ENCODE measurements at places on chromosomes 2 and 18.

DNA sequence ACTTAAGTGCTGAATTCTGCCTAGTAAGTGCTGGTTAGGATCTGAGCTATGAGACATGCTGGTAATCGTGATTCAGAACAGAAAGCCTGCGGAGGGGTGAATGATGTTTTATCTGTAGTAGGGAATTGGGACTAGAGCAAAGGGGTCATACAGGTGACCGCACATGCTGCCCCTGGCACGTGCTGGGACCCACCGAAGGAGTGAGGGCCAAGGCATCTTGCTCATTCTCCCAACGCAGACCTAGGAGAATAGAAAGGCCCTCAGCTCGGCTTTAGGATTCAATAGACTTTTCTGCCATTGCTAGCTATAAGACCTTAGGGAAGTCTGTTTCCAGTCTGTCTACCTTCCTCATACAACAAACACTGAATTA is 8.8 kb upstream of the SMAD7 start:
- no peak for DNase-seq

GRCh38 chr2:60054571-60055340 is 498.7 kb downstream of the BCL11A start:
- no peak for DNase-seq

- DNase-seq: no peak
These were observed 14.1 kb downstream of the MERTK start for GRCh38 chr2:111912547-111912946.

DNA sequence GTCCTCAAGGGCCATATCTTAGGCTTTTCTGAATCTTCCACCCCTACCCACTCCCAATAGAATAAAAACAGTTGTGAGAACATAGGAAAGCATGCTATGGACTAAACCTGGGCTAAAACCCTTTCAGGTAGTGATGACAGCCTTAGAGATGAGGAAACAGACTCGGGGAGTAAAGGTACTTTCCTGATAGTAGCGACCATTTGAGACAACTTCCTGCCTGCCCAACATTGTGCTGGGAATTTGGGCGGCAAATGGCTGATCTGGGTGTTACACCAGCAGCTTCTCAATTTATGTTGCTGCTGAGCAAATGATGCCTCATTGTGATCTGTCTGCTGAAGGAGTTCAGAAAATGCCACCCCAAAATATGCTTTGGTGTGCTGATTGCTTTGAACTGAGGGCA is 66.6 kb downstream of the TMEM17 start:
- no peak for DNase-seq

DNA sequence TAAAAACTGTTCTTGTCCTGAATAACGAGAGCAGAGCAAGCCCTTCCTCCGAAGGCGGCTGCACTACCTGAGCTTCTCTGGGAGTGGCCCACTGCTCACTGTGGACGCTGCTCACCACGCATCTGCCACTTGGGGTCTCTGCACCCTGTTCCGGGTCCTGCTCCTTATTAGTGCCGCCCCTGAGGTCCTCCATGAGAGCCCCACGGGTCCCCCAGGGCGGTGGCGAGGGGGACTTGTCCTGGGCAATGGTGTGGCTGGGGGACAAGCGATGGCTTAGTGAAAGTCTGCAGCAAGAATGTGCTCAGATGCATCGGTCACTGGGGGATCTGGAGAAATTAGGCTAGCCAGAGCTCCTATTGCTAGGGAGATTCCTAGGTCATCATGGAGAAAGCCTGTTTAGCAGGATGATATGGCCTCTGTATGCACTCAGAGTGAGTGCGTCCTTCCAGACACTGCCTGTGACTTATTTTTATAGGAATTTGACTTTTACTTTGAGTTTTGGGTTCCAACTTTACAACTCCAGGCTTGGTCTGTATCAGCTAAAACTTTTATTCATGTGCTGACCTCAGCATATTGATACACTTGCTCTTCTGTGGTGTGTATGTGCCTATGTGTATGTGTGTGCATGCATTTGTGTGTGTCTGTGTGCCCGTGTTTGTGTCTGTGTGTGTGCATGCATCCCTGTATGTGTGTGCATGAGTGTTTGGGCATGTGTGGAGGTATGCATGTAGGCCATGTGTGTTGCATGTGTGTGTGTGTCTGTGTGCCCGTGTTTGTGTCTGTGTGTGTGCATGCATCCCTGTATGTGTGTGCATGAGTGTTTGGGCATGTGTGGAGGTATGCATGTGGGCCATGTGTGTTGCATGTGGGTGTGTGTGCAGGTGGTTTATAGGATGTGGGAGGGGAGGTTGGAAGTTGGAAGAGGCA is 129.5 kb downstream of the SNTG2 start:
- DNase-seq: no peak

- DNase-seq: no peak
These were observed 155.7 kb downstream of the MTCL1 start for GRCh38 chr18:8860845-8861642.

- DNase-seq: no peak
These were observed 322.5 kb downstream of the ARHGAP15 start for GRCh38 chr2:143451642-143452281.

DNA sequence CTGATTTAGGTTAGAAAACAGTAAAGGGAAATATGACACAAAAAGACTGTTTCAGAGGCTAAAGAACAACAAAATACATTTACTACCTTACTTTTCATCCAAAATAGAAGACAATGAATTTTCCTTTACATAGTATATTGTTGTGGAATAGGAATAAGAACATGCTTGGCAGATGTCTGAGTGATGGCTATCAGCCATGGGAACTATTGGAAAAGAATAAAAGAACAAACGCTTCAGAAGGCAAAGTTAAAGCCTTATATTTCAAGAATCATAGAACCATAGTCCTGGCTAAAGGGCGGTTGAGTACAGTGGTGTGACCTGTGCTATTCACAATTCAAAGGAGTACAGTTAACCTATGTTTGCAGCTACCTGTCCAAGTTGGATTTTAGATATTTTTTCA is 73.9 kb upstream of the NRXN1 start:
- DNase-seq: no peak

DNA sequence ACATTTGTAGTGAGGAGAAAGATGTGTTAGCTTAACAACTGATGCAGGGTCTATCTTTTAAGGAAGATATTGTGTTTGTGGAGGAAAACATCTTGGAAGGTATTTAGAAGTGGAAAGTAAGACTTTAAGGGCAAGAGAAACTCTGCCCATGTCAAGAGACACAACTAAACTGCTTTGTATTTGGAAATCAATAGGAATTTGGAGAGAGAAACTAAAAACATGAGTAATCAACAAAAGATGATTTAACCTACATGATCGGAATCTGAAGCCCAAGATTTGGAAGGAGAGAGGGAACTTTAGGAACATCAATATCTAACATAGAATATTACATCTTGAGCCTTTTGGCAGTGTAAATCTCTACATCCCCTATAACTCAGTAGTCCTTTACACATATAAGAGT is 184.2 kb upstream of the COL3A1 start:
- DNase-seq: no peak

GRCh38 chr2:233538741-233539140 is 27.8 kb downstream of the USP40 start:
- DNase-seq: no peak

DNA sequence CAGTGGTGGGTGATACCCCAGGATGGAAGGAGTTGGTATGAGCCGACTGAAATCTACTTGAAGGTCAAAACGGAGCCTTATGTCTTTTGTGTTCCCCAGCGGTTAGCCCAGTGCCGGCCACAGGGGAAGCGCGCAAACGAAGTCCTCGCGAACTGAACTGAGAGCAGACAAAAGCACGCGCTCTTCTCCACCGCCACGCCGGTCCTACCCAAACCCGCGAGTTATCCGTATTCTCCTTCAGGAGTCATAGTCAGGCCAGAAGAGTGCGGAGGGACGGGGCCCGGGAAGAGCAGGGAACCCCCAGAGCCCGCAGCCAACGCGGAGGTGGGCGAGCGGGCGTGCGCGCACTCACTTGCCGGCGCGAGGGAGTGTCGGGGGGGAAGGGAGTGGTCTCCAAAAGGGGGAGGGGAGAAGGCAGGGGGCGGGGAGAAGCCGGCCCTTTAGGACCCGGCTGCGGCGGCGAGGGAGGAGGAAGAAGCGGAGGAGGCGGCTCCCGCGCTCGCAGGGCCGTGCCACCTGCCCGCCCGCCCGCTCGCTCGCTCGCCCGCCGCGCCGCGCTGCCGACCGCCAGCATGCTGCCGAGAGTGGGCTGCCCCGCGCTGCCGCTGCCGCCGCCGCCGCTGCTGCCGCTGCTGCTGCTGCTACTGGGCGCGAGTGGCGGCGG is at the start of gene IGFBP2:
Gene IGFBP2 (plus strand): TSS at position 469 of the 664 bp plus-strand sequence. CDS start 104 bp downstream, at position 573.
- peak; percentile 59 for DNase-seq

DNA sequence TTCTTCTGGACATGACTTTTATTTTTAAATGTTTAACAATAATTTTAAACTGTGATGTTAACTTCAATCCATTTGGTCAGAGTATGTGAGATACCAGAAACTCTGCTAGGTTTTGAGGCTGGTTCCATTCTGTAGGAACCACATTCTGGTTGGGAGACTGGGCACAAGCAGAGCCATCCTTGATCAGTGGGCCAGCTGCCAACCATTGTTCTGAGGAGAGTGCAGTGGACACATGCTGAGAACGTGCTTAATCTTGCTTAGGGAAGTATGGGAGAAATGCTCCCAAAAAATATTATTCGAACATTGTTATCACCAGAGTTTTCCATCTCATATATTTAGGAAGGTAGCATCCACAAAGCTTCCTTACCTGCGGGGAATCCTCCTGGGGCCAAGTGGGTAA is 155.8 kb downstream of the RTN4 start:
- DNase-seq: no peak

GRCh38 chr2:54897420-54898310 is 152.6 kb downstream of the RTN4 start:
- no peak for DNase-seq

- no peak for DNase-seq
These were observed 331.6 kb downstream of the DYSF start for GRCh38 chr2:71784734-71785511.

DNA sequence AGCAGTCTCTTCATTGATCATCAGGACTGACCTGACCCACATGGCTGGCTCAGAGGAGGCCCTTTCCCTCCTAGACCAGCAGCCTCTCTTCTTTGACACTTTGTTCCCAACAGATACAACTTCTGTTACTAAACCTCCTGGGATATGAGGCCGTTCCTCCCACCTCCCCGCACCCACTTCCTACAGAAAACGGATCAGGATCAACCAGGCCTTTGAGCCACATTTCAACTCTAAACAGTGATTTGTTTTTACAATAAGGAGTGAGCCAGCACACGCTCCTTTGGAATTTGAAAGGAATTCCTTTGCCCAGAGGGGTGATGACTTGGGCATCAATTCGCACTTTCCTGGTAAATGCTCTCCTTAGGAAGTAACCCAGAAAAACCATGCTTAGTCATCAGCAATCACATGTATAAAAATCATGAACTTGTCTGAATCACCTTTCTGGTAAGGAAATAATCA is 180.4 kb downstream of the FAM124B start:
- no peak for DNase-seq

- DNase-seq: no peak
These were observed 25.3 kb downstream of the FEZ2 start for GRCh38 chr2:36572719-36573059.

DNA sequence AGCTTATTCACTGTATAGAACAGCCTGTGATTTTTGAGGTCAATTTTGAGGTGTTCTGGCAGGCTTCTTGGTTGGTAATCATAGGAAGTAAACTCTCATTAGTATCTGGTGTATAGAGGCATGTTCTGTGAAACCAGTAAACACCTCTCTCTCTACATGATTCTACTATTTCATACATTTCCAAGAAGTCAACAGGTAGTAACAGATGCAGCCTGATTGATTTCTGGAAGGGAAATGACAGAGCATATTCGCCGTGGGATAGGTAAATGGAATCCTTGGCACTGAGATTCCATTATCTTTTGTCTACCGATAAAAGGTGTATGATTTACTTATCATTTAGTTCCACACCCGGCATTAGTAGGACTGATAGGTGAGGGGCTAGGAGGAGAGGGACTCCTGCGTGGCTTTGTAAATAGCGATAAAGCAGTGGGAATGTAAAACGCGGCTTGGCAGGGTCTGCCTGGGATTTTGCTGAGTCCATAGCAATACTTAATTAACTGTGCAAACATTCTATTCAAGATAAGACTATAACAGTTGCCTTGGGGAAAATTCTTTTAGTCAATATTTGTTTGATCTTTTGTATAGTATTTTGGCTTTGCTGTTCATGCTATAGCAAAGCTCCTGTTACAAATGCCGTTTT is 32.3 kb downstream of the LYPD6B start:
- DNase-seq: no peak

DNA sequence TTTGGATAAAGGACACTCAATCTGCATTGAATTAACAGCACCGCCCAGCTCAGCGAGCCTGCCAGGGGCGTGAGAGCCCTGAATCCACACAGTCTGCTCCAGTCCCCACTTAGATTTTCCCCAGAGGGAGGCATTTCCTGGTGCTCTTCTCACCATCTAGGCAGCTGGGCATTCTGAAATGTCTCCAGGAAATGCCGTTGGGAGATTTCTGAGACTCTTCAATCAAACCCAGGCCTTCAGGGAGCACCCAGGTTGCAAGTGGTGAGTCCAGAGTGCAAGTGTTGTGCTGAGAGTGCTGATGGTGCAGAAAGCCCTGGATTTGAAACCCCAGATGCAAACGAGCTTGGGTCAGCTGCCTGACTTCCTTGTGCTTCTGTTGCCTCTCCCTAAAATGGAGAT is 23.4 kb upstream of the TMEM37 start:
- no peak for DNase-seq

DNA sequence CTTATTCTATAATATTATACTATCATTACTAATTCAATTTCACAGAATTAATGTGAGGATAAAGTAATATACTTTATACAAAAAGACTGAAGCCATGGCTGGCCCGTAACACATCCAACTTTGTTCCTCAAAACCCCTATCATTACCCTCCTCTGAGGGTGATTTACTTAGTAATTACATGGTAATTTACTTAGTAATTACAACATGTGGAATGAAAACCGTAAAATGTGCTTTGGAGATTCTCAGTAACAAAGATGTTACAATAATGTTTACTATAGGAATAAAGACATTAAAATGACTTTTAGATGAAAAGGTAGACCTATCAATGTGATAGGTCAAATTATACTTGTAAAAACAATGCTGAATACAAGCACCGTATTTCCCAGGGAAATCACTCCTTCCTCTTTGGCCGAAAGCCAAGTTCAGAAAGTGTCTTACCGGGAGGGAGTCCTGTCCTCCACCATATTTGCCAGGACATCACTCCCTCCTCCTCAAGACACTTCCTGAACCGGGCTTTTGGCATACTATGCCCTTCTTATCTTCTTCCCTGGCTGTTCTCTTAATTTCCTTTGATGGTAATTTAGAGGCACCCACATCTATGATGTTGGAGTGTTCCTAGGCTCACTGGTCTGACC is 1047.8 kb downstream of the SOCS6 start:
- no peak for DNase-seq

DNA sequence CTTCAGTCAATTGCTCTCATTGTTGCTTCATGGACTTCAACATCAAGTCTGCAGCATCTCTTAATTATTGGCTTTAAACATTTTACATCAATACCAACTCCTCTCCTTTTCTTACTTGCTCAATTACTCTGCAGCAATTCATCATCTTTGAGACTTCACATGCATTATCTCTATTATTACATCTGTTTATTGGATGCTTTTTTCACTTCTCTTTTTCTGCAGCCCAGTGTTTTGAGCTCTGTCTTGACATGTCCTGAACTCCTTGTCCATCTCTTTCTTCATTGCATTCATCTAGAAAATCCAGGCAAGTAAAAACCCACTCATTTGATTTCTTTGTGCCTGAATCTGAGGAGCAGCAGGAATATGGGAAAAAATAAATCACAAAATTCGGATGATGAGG is 647.9 kb downstream of the PLCL1 start:
- no peak for DNase-seq
